Activated T-cell treated with anti-CD3 and anti-CD28 coated beads, Interleukin-2, amount 50 U/mL, for 24 hours (primary cell): ENCODE measurements at places on chromosomes 6 and 20.

DNA sequence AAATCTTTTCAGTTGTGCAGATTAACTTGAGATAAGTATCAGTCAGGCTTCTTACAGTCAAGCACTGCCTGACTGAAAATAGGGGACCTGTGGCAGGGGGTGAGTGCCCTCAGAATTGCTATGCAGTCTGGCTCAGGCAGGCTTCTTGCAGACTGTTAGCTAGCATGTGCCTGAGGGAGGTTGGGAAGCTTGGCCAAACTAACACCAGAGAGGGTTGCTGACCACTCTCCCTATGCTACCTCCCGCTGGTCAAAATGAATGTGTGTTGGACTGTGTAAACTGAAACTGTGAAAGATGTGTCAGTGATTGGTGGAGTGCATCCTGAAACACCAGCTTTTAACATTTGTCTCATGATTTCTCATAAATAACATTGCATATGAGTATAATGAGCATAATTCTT, 622.3 kb upstream of the IMPG1 start:
- no peak for DNase-seq
- no peaks in the 10 kb centered on the region for H3K36me3 ChIP-seq
- no peak overlapping the region for H3K4me3 ChIP-seq
- H3K4me1 ChIP-seq = no peaks in the 10 kb centered on the region

GRCh38 chr6:42152024-42152423, 9.6 kb upstream of the C6orf132 start:
- no peak for DNase-seq
- no peaks in the 10 kb centered on the region for H3K27me3 ChIP-seq
- H3K4me3 ChIP-seq = no peak overlapping the region
- H3K4me1 ChIP-seq = no peaks in the 10 kb centered on the region

- DNase-seq = no peak
- H3K27me3 ChIP-seq = no peaks in the 10 kb centered on the region
- H3K27ac ChIP-seq = no peak overlapping the region
- H3K36me3 ChIP-seq = peaks cover 76% of the 10 kb centered on the region
Observed at GRCh38 chr6:110900028-110900598, 25.5 kb downstream of the AMD1 start.

GRCh38 chr20:60065741-60066437, 107.7 kb downstream of the CDH26 start:
- no peaks in the 10 kb centered on the region for H3K36me3 ChIP-seq
- no peak overlapping the region for H3K4me3 ChIP-seq
- DNase-seq = no peak
- H3K27ac ChIP-seq = no peak overlapping the region
- H3K27me3 ChIP-seq = no peaks in the 10 kb centered on the region

DNA sequence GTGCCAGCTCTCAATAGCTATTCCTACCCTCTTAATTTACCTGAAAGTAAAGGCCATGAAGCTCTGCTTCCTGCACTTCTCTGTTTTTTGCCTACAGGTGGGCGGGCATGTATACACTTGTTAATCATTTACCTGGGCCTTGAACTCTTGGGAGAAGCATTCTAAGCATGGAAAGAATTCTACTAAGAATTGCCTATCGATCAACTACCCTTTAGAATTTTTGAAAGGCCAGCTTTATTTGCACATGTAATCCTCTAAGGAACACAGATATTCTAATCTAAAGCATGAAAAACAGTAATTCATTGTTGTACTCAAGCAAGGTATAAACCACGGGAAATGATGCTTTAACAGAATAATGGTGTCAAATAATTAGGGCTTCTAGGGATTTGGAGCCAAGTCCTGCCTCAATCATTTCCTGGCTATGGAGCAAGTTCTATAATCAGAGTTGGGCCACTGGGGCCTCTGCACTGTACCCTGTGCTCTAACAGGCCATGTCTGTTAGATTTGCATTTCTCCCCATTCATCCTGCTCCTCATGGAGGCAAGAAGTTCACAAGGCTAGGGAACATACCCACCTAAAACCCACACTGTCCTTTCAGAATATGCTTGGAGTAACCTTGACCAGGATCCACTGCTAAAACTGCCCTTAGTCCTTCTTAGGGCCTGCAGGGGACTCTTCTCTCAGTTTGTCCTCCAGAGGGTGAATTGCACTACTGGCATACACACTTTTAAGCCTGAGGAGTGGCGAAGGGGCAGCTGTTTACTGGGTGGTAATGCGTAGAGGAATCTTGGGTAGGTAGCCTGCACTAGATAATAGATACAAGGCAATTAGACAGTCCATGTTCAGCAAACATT, 276.4 kb upstream of the JAG1 start:
- H3K27me3 ChIP-seq = no peaks in the 10 kb centered on the region
- no peak overlapping the region for H3K27ac ChIP-seq
- H3K36me3 ChIP-seq = no peaks in the 10 kb centered on the region
- no peaks in the 10 kb centered on the region for H3K4me1 ChIP-seq
- no peak overlapping the region for H3K4me3 ChIP-seq

DNA sequence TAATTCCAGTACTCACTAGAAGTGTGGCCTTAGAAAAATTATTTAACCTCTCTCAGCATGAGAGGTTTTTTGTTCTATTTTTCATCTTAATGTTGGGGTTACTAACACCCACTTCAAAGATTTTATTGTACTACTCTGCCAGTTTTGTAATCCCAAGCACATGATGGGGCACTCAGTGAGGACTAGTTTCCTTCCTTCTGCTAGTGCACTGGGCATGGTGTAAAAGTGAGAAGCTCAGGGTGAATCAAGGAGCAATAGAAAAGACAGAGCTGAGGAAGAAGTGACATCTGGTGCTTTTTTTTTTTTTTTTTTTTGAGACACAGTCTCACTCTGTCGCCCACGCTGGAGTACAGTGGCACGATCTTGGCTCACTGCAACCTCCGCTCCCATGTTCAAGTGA, 439.4 kb upstream of the ARID1B start:
- H3K36me3 ChIP-seq = peaks cover 6% of the 10 kb centered on the region
- H3K27ac ChIP-seq = no peak overlapping the region
- no peak overlapping the region for H3K4me3 ChIP-seq
- H3K4me1 ChIP-seq = no peaks in the 10 kb centered on the region
- H3K27me3 ChIP-seq = no peaks in the 10 kb centered on the region
- DNase-seq = no peak

- DNase-seq = no peak
- H3K4me3 ChIP-seq = no peak overlapping the region
- no peaks in the 10 kb centered on the region for H3K36me3 ChIP-seq
- H3K4me1 ChIP-seq = peaks cover 4% of the 10 kb centered on the region
- no peak overlapping the region for H3K27ac ChIP-seq
Observed at GRCh38 chr6:37058084-37058586, 52.7 kb downstream of the FGD2 start.

DNA sequence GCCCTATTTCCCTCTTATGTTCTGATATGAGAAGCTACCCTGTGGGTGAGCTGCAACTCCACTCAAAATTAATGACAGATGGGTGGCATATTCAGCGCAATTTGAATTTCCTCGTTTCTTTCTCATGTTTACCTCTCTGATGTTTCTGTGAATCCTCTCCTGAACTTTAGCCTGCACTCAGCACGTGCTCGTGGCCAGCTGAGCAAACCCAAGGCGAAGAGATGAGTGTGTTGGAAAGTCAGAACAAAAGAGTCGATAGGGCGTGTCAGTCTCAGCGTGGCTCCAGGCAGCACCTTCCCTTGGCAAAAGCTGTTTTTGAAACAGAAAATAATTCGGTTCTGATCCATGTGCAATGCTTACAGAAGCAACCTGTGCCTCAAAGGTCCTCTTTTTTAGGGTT, 226.1 kb upstream of the GMDS start:
- H3K27ac ChIP-seq = no peak overlapping the region
- no peak for DNase-seq
- H3K4me3 ChIP-seq = no peak overlapping the region
- H3K27me3 ChIP-seq = peaks cover 53% of the 10 kb centered on the region
- no peaks in the 10 kb centered on the region for H3K36me3 ChIP-seq
- H3K4me1 ChIP-seq = no peaks in the 10 kb centered on the region

DNA sequence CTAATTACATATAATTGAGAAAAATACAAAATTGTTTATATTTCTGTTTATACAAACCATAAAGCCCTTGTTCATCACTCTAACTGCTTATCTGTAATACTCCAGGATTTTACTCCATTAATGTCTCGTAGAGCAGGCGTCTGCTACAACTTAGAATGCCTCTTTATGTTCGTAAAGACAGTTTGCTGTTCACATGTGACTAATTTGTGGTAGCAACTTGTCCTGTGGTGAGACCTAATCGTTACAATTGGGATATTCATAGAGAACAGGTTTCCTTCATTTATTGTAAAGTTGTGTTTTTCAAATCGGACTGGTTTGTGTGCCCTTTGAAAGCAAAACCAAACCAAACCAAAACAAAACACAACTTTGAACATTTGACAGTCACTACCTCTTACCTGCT, 149.7 kb downstream of the ASCC3 start:
- H3K36me3 ChIP-seq = peaks cover 31% of the 10 kb centered on the region
- no peaks in the 10 kb centered on the region for H3K27me3 ChIP-seq
- H3K4me1 ChIP-seq = peaks cover 3% of the 10 kb centered on the region
- no peak for DNase-seq
- H3K4me3 ChIP-seq = no peak overlapping the region

DNA sequence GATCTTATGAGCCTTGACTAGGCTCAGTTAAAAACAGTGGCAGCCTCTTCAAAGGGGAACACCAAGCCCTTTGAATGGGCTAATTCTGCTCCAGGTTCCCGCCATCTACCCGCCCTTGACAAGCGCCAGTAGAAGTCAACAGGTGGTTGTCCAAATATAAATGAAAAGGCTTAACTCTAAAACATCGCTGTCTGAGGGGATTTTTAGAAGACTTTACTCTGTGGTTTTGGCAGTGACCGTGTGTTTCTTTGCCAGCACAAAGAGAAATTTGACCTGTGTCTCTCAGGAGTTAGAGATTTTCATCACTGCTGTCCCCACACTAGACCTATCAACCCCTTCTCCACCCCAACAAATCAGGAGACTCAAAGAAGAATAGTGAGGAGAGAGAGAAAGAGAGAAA, 19.8 kb upstream of the SIM1 start:
- H3K36me3 ChIP-seq = no peaks in the 10 kb centered on the region
- no peak for DNase-seq
- H3K4me3 ChIP-seq = no peak overlapping the region
- H3K4me1 ChIP-seq = peaks cover 5% of the 10 kb centered on the region

DNA sequence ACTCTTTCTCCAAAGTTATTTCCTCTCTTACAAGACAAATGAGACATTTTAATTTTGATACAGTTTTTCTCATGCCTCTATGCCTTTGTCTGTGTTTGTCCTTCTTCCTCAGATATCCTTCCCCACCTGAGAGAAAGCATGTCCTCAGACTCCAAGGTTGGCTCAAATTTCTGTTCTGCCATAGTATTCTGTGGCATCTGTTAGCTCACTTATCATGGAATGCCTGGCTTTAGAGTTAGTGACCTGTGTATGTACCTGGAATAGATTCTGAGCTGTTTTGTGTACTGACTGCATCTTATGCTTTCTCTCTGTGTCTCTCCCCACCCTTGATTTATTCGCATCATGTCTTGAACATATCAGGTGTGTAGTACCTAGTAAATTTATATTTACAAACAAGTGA, 90.0 kb downstream of the CENPW start:
- H3K4me1 ChIP-seq = no peaks in the 10 kb centered on the region
- H3K4me3 ChIP-seq = no peak overlapping the region
- DNase-seq = no peak
- H3K36me3 ChIP-seq = no peaks in the 10 kb centered on the region
- H3K27ac ChIP-seq = no peak overlapping the region

- H3K27me3 ChIP-seq = peaks cover 19% of the 10 kb centered on the region
- no peak overlapping the region for H3K27ac ChIP-seq
- H3K4me3 ChIP-seq = no peak overlapping the region
- DNase-seq = no peak
- H3K4me1 ChIP-seq = no peaks in the 10 kb centered on the region
Observed at GRCh38 chr6:96683819-96684528, 121.0 kb downstream of the FHL5 start.

- no peaks in the 10 kb centered on the region for H3K36me3 ChIP-seq
- no peak for DNase-seq
- no peak overlapping the region for H3K27ac ChIP-seq
- H3K4me3 ChIP-seq = no peak overlapping the region
Observed at GRCh38 chr20:58162986-58163385, 65.5 kb downstream of the ANKRD60 start.

- peak overlapping the region; percentile 93 for H3K4me3 ChIP-seq
- H3K27me3 ChIP-seq = no peaks in the 10 kb centered on the region
- peaks cover 56% of the 10 kb centered on the region for H3K4me1 ChIP-seq
- no peak for DNase-seq
- peak overlapping the region; percentile 94 for H3K27ac ChIP-seq
- peaks cover 56% of the 10 kb centered on the region for H3K36me3 ChIP-seq
Observed at GRCh38 chr20:3157817-3158216, 1.8 kb downstream of the FASTKD5 start.

GRCh38 chr20:41426086-41426830, 59.6 kb upstream of the EMILIN3 start:
- H3K4me3 ChIP-seq = no peak overlapping the region
- H3K27me3 ChIP-seq = no peaks in the 10 kb centered on the region
- no peak for DNase-seq
- H3K4me1 ChIP-seq = peaks cover 31% of the 10 kb centered on the region
- H3K27ac ChIP-seq = no peak overlapping the region
- H3K36me3 ChIP-seq = peaks cover 86% of the 10 kb centered on the region

- H3K36me3 ChIP-seq = no peaks in the 10 kb centered on the region
- peaks cover 12% of the 10 kb centered on the region for H3K4me1 ChIP-seq
- peak; percentile 74 for DNase-seq
- H3K27ac ChIP-seq = no peak overlapping the region
Observed at GRCh38 chr20:45833883-45834796, 541 bp downstream of the SNX21 start.

- DNase-seq = no peak
- no peak overlapping the region for H3K27ac ChIP-seq
- H3K4me3 ChIP-seq = no peak overlapping the region
Observed at GRCh38 chr6:28326371-28326948, 9.5 kb downstream of the ZSCAN31 start.

DNA sequence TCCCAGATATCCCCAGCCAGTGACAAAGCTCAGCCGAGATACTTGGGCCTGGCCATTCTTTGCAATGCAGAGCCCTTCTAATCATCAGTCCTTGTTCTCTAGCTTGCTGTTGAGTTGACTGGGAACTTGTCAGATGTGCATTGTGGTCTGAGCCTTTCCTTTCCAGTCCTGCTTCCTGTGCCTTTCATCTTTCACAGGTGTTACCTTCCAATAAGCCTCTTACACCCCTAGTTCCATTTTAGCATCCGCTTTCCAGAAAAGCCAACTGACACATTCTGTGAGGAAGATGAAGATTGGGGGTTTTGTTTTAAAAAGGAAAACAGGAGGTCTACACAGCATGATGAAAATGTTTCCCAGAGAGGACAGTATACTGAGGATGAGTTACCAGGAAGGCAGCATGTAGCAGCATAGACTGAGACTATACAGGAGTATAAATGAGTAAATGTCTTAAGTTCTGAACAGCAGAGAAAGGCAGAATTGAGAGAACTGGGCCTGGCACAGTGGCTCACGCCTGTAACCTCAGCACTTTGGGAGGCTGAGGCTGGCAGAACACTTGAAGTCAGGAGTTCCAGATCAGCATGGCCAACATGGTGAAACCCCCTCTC, 5.6 kb upstream of the CEP85L start:
- H3K4me1 ChIP-seq = peaks cover 77% of the 10 kb centered on the region
- H3K36me3 ChIP-seq = peaks cover 17% of the 10 kb centered on the region
- peak overlapping the region; percentile 20 for H3K4me3 ChIP-seq
- peak overlapping the region; percentile 86 for H3K27ac ChIP-seq
- DNase-seq = no peak
